ENCODE measurements at places on chromosomes 4 and X.

DNA sequence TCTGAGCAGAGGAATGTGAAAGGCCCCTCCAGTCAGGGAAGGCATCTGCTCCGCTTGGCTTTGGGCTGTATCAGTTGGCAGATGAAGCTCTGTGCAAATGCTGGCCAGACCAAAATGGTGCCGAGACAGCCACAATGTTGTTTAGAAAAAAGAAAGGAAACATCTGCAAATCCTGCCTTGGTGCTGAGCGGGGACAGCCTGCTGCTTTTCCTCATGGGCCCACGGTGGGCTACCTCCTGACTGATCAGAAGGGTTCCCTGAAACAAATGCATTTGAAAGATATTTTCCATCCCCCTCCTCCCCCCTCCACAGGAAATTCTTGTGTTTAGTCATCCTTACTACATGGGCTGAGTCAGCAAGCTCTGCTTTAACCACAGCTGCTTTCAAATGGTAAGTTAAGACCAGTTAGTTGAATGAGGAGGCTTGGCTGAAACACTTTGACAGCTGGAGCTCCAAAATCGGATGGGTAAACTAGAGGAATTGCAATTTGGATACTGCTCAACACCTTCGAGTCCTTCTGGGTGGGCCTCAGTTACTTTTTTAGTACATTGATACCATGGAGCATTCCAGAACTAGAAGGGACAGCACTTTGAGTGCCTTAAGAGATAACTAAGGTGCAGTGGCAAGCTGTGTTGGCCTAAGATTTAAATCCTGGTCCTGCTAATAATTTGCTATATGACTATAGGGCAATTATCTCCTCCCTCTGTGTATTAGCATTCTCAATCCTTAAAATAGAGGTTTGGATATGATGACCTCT lies 36.0 kb downstream of the PLAC1 start:
- peak; percentile 95 for DNase-seq

DNA sequence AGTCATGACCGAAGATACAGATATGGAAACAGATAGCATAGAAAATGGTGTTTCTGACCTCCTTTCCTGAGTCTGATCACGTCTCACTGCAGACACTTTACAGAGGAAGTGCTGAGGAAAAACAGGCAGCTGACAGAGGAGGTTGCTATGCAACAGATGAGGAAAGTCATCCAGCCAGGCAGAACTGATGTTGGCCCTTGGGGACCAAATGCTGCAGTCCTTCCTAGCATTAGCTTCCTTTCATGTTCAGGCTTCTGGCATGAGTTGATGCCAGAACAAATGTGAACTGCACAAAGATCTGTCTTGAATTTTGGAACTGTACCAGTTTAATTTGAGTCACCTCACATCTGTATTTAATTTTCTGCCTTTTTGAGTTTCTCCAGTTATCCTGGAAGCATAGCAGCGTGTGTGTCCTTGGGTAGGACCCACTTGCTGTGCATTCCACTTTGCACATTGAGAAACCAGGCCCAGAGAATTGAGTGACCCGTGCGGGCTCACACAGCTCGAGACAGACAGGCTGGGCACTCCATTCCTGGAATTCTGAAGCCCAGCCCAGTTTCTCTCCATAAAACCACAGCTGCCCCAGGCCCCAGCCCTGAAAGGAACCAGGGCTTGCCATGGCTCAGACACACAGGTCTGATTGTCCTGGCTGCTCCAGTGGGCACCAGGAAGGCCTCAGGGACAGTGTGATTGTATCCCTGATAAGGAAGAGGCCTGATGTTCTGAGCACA lies 1.4 kb upstream of the MAGED1 start:
- peak; percentile 94 for DNase-seq

DNA sequence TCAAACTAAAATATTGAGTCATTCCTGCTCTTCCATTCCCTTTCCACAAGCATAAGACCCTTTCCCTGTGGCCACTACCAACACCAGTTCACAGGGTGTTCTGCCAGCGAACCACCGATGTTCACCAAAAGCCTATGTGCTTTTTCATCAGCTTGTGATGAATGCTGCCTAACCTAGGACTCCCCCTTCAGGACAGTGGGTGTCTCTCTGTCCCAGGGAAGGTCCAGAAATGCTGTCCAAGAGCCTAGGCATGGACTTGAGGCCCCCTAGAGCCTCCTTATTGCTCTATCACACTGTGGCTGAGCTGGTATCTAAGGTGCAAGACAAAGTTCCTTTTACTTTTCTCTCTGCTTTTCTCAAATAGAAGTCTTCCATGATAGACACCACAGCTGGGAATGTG lies 1015.6 kb downstream of the PCDH19 start:
- no peak for DNase-seq

DNA sequence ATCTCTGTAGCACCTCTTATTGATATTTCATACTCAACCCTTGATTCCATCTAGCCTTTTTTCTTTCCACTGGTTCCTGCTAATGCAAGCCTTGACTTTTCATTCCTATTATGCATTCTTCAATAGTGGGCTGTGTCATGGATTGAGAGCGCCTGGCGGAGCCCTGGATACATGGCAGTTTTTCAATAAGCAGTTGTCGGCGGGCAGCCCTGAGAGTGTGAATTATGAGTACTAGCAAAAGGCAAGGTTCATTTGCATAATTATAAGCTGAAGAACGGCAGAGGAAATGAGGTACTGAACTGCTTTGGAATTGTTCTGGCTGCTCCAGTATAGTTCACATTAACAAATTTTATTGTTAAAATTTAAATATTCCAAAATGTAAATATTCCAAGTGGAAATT lies 339.7 kb upstream of the VCX start:
- no peak for DNase-seq

- no peak for DNase-seq
Measured at GRCh38 chr4:1675802-1676137, 8.3 kb downstream of the FAM53A start.

DNA sequence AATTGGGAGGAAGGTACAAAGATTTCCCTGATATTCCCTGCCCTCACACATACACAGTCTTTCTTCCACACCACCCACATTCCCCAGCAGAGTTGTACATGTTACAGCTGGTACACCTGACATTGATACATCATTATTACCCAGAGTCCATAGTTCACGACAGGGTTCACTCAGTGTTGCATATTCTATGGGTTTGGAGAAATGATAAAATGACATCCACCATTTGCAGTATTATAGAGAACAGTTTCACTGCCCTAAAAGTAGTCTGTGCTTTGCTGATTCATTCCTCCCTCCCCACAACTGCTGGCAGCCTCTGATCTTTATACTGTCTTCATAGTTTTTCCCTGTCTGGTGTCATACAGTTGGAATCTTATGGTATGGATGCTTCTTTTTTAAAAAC lies 15.0 kb downstream of the AGA start:
- DNase-seq, result peak; percentile 79

- DNase-seq, result no peak
Measured at GRCh38 chr4:142434519-142435224, 411.4 kb downstream of the INPP4B start.

- no peak for DNase-seq
Measured at GRCh38 chr4:23882976-23883531, 6.8 kb downstream of the PPARGC1A start.

DNA sequence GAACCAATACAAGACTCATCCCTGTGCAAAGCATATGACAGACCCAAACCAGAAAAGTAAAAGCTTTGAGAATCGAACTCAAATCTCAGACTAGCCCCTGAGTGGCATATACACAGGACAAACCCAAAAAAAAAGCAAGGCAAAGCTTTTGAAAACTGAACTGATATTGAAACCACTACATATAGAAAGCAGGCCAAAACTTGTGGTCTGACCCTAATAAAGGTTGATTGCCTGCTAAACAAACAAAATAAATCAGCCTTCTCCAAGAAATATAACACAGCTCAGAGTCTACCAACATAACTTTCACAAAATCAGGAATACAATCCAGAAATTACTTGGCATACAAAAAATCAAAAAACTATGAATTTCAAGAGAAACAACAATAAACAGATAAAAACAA lies 40.3 kb downstream of the LRBA start:
- no peak for DNase-seq

DNA sequence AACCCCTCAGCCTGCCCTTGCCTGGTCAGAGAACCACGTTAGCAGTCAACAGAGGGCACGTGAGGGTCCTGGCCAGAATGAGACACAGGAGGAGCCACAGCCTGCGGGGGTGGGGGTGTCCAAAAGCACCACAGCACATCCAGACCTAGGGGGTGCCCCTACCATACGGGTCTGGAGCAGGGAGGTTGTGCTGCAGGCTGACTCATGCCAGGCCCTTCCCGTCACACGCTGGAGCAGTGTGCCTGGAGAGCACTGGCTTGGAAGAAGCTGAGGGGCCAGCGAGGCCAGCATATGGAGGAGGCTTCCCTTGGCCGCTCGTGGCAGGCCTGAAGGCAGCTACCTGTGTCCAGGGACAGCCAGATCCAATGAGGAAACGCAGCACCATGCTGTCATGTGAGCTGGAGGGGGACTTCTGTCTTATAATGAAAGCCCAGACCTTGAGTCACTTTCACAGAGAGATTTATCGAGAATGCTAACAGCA lies 1.5 kb upstream of the IRAK1 start:
- DNase-seq, result peak; percentile 48

DNA sequence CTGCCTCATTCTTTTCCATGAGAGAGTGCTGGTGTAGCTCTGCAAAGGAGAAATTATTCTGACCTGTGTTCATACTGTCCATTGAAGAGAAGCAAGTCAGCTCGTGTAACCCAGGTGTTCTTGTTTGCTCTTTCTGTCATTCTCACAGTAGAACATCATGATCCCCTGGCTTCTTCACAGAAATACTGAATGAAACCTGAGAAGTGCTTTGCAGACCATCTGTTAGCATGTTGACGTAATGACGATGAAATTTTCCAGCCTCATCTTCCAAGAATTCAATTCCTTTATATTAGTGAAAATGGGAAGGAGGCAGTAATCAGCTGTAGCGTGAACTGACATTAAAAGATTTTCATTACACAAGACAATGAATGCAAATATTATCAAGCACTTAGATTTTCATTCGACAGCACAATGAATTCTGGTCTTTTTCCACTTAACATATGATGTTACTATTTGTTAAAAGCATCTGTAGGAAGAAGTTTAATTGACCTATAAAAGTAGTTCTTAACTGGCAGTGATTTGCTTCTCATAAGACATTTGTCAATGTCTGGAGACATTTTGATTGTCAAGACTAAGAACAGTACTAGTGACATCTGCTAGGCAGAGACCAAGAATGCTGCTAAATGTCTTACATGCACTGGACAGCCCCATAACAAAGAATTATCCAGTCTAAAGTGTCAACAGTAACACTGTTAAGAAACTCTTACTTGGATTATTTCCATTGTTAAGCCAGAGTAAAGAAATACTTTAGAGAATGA lies 246.3 kb downstream of the BANK1 start:
- peak; percentile 67 for DNase-seq

GRCh38 chrX:123256378-123256777 lies 72.3 kb downstream of the GRIA3 start:
- no peak for DNase-seq

- no peak for DNase-seq
Measured at GRCh38 chr4:3200423-3201090, 48.4 kb upstream of the MSANTD1 start.

GRCh38 chrX:47091149-47091775 lies 13.0 kb downstream of the RGN start:
- DNase-seq, result no peak
